ENCODE measurements at places on chromosomes 11 and 22.
A peak's percentile ranks its signal among the peaks of the same experiment; 100 is the strongest.

DNA sequence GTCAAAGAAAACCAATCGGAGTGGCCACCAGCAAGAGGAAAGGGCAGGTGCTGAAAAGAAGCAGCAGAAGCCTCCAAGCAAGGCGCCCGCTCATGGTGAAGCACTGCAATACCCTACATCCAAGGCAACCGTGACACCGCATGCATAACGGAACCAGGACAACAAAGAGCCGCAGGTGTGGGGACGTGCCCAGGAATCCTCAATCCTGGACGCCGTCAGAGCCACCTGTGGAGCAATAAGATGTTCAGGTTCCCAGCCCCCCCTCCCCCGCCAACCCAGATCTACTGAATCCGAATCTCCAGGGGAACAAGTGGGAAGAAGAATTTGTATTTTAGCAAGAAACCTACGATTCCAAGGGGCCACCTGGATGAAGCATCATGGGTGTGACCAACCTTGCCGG is 70.8 kb downstream of the SHANK2 start:
- DNase-seq: no peak

GRCh38 chr11:130064596-130064995 is 5.1 kb upstream of the APLP2 start:
- no peak for DNase-seq

GRCh38 chr11:62149986-62150886 is 26.4 kb downstream of the INCENP start:
- DNase-seq: no peak

DNA sequence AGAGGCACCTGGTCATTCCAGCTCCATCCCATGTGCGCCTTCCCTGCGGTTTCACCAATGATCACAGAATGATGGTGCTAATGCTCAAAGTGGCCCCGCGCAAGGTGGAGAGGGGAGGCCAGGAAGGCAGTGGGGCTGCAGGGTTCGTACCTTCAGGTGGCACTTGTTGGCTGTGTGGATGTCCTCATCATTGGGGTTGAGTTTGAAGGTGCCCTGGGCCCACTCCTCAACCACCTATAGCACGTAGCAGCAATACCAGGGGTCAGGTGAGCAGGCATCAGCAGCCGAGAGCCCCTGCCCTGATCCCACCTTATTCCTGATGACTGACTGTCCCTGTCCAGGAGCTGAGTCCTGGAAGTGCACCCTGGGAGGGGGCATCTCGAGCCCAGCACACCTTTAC is 20.6 kb upstream of the DRICH1 start:
- DNase-seq: no peak

GRCh38 chr11:87859636-87860035 is 315.6 kb downstream of the RAB38 start:
- no peak for DNase-seq

DNA sequence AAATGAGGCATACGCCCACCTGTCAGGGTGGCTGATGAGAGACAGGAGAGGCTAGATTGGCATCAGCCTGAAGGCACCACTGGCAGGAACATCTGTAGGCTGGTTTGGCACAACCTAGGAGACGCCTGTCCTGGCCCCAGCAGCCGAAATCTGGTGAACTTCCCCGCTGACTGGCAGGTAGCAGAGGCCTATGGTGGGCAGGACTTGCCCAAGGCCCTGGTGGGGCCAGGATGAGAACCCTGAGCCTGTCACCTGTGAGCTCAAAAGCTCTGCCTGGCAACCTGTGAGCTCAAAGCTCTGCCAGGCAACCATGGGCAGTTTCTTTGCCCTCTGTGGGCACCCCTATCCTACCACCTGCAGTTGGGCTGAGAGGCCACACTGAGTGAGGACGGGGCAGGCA is 2.5 kb downstream of the DERL3 start:
- DNase-seq: no peak

GRCh38 chr22:50314081-50314454 is 6.6 kb upstream of the PLXNB2 start:
- DNase-seq: no peak

- no peak for DNase-seq
These were observed 350.6 kb downstream of the ETS1 start for GRCh38 chr11:128236506-128237498.

- DNase-seq: no peak
These were observed 17.8 kb upstream of the FXYD2 start for GRCh38 chr11:117842131-117842941.

- DNase-seq: peak; percentile 30
These were observed 462 bp downstream of the UBE2L6 start for GRCh38 chr11:57566905-57567514.

GRCh38 chr11:101706541-101706940 is 122.7 kb upstream of the TRPC6 start:
- no peak for DNase-seq

- DNase-seq: no peak
These were observed 27.3 kb downstream of the RELT start for GRCh38 chr11:73403541-73403940.

- DNase-seq: no peak
These were observed 35.2 kb upstream of the RDX start for GRCh38 chr11:110331626-110332025.

- no peak for DNase-seq
These were observed 152.2 kb downstream of the ADAMTS15 start for GRCh38 chr11:130600616-130601015.

DNA sequence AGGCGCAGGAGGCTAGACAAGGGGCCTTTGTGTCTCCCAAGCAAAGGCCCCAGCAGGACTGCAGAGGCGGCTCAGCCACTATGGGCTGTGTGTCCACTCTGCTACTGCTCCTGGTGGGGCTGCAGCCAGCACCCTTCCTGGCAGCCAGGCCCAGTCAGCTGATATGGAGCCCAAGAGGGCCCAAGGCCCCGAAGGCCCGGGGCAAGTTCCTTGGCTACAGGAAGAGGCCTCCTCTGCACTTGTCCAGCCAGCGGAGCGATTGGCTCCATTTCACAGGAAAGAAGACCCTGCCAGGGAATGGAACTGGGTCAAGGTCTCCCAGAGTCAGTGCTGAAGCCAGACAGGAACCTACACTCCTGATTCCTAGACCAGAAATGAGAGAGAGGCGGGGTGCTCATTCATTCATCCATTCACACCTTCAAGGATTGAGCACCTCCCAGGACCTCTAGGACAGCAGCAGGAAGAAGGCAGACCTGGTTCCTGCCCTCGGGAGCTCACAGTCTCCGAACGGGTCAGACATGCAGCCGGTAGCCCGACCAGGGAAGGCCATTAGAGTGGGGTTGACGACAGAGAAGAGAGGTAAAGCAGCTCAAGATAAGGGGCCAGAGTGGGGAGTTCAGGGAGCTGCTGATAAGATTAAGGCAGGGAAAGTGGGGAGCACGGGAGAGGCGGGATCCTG is 811 bp upstream of the P2RY2 start:
- DNase-seq: no peak

GRCh38 chr11:2801711-2802388 is 83.7 kb downstream of the CDKN1C start:
- DNase-seq: no peak

DNA sequence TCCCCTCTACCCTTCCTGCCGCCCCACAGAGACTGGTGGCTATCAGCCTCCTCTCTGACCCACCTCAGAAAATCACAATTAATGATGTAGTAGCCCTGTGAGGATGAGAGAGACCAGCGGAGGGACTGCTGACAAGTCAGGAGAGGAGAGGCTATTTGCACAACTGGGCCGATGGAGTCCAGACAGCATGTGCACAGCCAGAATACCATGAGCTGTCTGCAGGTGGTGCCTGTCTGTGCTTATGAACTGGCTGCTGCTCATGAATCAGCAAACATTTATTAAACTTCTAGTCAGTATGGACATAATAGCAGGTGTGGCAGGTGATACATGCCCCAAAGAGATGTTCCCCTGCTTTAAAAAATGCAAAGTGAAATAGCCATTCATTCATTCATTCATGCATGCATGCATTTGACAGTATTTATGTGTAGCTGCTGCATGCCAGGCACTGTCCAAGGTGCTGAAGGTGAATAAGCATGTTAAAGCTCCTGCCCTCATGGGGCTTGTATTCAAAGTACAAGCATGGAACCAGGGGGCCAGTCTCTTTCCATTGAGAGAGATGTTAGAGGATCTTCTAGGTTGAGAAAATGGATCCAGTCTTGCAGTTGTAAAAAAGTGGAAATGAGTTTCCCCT is 141.3 kb downstream of the GRIK4 start:
- DNase-seq: no peak

DNA sequence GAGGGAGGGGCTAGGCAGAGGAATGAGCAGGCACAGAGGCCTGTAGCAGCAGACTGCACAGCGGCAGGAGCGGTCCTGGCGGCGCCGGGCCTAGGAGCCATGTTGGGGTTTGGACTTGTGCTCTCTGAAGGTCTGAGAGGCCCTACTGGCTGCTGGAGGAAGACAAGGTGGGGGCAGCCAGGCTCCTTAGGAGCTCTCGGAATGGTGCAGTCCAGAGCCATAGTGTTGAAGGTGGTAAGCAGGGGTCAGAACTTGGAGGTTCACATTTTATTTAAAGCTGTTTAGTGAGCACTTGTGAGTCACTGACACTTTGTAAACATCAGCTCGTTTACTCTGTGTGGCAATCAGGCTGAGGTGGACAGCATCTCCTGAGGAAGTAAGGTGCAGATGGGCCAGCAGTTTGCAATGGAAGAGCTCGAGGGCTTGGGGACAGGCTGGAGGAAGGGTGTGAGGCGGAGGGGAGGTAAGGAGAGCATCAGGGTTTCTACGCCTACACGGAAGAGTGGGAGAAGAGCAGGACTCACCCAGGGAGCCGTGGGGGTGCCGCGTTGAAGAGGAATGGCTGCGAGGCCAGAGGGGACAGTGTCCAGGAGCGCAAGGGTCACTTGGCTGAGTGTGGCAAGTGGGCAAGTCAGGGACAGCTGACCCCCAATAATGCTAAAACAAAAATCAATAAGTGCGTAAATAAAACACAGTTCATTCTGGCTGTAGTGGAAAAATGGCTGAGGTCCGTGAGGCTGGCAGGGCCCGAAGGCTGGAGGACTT is 10.0 kb upstream of the TMEM191C start:
- no peak for DNase-seq

- DNase-seq: no peak
These were observed 78.8 kb upstream of the RCN1 start for GRCh38 chr11:32012049-32012448.

DNA sequence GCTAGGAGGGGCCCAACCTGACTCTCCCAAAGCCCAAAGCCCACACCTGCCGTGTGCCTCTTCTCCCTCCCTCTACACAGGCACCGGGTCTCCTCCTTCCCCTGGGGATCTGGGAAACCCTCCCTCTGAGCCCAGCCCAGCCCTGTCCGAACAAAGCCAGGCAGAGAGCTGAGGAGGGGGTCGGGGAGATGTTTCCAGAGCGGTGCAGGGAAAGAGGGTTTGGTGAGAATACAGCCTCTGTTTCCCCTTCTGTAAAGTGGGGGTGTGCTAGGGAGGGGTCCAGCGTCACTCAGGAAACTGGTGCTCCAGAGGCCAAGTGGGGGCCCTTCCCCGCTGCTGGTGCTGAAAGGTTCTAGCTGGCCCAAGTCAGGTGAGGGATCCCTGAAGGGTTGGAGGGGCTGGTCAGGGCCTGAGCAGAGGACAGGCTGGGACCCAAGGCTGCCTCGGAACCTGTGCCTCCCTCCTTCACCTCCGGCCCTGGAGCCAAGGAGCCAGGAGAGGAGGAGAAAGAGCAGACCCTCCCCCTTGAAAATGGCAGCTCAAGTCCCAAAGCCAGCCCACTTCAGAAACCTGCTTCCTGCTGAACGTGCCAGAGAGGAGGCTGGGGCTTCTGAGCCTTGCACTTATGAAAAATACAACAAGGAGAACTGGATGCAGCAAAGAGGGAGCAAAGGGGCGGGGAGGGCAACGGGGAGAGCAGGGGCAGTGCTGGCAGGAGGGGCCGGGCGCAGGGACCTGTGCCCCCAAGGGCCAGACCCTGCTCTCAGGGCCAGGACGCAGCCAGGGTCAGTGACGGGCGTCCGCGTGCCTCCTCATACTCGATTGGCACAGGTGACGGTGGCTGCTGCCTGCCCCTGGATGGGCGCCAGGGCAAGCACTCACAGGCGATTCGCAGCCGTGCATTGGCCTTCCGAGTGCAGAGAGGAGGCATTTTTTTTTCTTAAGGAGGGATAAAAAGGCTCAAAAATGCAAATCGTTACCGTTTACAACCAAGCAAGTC is 43.2 kb downstream of the MACROD1 start:
- DNase-seq: no peak

- no peak for DNase-seq
These were observed 849.1 kb upstream of the API5 start for GRCh38 chr11:42462558-42463310.

Data from stimulated activated CD4-positive, alpha-beta T cell treated with anti-CD3 and anti-CD28 coated beads, Interleukin-2, amount 100 ng/mL, for 4 hours (primary cell).